ENCODE measurements at places on chromosomes 7 and 10. TPM values are rescaled to one million over a fixed set of nuclear protein-coding genes. Genes with fewer than 3 reads are reported as not detected.

TMEM139 gene
- 0.44 TPM for total RNA-seq

NPC1L1 gene
- total RNA-seq = not detected

DNA sequence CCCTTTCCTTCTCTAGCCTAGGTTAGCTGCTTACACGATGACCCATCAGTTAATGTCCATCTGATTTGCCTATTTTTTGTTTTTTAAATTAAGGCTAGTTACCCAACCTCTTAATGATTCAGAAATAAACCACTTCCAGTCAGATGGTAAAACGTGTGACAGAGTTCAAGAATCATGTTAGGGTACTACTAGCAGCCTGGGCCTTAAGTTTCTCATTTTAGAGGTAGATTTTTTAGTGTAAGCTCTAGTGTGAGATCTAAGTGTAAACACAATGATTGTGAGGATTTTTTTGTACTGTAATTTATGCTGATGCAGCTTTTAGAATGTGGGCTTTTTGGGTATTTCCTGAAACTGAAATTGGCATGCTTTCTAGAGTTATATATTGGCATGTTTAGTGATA, 130.0 kb downstream of the CDK14 start:
- no peak for ATAC-seq

DNA sequence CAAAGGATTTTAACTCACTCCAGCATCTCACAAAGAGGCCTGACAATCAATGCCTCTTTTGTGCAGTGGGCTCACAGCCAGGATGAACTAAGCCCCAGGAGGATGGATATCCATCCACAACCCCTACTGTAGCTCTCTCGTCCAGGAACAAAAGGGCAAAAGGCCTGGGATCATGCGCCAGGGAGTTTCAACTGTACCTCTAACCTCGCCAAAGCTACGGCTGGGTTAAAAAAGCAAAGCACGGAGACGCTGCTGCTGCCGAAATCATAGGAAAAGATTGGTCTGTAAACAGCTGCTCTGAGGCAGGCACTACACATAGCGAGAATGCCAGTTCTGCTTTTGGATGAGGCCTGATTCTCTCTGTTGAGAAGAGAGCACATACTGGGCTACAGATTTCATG, 32.1 kb downstream of the VSTM4 start:
- ATAC-seq = no peak

PTF1A gene
- total RNA-seq = not detected

- ATAC-seq = no peak
Observed at GRCh38 chr10:80457554-80458262, 3.6 kb downstream of the TSPAN14 start.

GRCh38 chr7:106187613-106188350, 75.7 kb upstream of the SYPL1 start:
- ATAC-seq = peak; percentile 57

DNA sequence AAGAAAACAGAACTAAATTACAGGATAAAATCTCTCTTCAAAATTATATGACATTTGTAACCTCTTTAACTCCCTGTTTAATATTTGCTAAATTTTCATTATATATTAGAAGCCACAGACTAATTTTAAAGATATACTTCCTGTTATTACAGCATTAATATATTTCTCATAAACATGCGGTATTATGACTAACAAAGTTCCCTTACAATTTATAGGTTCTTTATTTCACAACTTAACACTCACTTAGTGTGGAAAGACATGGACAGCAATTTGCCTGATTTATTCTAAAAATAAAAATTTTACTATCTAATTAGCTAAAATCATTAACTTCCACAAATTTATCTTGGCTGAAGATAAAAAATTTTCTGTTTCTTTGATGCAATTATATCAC, 29.0 kb downstream of the CTNNA3 start:
- ATAC-seq = no peak

GRCh38 chr10:127899766-127900387, 7.0 kb upstream of the PTPRE start:
- ATAC-seq = no peak

DNA sequence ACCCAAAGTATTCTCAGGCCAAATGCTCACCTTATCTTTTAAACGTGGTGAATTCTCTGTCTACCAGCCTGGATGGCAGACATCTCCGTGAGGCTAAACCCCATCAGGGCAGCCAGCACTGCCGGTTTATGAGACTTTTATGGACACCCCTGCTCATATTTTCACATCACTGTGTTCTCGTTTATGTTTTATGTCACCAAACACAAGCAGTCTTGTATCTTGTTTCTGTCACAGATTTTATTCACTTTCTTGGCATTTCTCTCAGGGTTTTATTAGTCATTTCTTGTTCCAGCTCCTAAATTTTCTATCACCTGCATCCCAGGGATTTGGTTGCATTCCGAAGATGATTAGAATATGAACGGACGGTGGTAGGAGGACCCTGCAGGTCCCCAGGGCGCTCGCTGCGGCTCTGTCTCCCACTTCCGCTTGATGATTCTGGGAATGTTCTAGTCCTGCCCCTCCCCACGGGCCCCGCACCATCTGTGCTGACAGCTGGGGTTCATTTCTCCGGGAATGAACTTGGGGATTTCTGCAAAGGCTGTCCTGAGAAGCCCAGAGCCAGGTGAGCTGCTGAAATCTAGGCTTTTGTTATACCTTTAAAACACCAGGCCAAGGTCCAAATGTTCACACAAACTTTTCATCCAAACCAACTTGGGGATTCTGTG, 217.6 kb downstream of the GFRA1 start:
- ATAC-seq = no peak

DNA sequence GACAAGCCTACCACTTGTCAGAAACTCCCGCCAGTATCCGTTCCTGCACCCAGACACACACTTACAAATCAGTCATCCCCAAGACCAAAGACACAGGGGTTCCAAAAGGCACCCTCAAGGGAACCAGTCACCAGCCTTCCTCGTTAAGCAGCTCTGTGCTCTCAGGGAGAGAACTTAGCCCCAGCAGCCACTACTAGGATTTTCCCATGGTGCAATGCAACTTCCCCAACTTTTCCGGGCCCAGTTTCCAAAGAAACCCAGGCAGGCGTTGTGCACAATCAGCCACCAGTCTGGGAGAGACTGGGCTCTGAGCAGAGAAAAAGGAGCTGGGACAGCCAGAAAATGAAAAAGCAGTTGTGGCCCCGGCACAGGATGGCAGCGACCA, 1.2 kb downstream of the DLG5 start:
- peak; percentile 27 for ATAC-seq

DNA sequence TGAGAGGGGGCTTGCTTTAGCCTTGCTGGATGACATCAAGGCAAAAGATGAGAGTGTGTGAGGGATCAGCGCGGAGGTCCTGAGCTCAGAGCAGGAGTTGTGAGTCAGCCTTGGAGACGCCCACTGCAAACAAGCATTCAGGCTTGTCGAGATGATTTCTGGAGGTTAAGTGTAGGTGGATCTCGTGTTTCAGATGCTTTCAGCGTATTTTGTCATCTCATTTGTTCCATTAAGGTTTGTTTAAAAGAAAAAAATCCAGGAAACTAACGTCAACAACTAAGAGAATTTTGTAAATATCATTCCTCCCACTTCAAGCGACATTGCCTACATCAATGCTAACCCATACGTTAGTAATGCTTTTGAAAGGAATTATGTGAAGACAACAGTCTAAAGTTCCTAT, 715.4 kb upstream of the NRP1 start:
- no peak for ATAC-seq

GRCh38 chr10:12512332-12513002, 163.1 kb downstream of the CAMK1D start:
- no peak for ATAC-seq

SH2D4B gene
- 0.04 TPM for total RNA-seq

GRCh38 chr7:100099452-100099851, 1.7 kb downstream of the MCM7 start:
- no peak for ATAC-seq

CRYGN gene
- total RNA-seq = not detected

- no peak for ATAC-seq
Observed at GRCh38 chr7:88027724-88028123, 93.7 kb downstream of the ADAM22 start.

Measured in esophagus mucosa (tissue), 1 donor.